ENCODE measurements at places on chromosomes 5 and 9.

DNA sequence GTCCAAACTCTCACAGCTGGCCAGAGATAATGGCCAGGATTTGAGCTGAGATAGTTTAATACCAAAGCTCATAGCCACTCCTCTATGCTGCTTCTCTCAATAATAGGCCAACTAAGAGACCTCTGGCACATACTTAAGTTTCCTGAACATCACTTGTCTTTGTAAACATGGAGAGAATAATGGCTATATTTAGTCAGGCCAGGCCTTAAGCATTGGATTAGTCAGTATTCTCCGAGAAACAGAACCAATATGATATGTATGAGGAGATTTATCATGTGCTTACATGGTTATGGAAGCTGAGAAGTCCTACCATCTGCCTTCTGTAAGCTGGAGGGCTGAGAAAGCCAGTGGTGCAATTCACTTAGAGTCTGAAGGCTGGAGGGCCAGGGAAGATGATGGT is 45.4 kb downstream of the CFAP95 start:
- no peak for DNase-seq

GRCh38 chr9:70954126-70954525 is 167.3 kb downstream of the TRPM3 start:
- peak; percentile 81 for DNase-seq

DNA sequence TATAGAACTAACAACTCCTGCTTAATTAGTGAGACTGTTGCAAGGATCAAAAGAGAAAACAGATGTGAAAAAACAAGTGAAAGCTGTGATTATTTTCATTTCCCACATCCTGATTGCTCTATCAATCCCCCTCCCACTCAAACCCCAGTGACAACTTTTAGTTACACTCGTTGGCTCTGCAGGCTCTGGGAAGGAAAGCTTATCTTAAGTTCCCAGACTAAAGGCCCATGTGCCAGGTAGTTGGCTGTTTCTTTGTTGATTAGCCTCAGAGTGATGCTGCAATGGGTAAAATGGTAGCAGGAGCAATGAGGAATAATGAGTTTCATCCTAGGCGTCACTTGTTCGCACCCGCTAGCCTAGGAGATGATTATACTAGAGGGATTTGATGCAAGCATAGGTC is 133.3 kb upstream of the IFNE start:
- no peak for DNase-seq

DNA sequence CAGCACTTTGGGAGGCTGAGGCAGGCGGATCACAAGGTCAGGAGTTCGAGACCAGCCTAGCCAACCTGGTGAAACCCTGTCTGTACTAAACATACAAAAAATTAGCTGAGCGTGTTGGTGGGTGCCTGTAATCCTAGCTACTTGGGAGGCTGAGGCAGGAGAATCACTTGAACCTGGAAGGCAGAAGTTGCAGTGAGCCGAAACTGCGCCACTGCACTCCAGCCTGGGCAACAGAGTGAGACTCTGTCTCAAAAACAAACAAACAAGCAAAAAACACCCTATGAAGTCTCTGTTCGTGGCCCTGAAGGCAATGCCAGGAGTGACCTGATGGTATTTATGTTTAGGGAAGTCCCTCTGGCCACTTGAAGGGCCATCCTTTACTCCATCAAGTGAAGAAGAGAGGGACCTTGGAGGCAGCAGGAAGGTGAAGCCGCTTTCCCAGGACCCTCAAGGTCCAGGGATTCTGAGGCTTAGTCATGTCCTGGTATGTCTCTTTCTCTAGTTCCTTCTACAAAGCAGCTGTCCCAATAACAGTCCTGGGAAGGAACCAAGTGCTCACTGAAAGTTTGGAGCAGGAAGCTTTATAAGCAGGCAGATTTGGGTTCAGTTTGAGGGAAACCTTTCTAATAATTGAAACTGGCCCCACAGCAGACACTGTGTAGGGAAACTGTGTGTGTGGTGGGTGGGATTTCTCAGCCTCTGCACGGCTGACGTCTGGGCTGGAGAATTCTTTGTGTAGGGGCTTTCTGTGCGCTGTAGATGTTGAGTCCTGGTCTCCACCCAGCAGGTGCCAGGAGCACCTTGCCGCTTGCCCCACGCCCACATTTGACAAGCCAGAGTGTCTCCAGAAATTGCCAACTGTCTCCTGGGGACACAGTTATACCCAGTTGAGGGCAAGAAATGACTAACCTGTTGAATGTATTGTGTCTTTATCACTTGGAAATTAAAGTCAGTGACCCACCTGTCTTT is 12.5 kb downstream of the PHF2 start:
- DNase-seq, result no peak

GRCh38 chr5:140040358-140040757 is 2.7 kb downstream of the NRG2 start:
- DNase-seq, result no peak

GRCh38 chr5:58266402-58266801 is 193.5 kb downstream of the PLK2 start:
- DNase-seq, result no peak

GRCh38 chr9:1353291-1353690 is 303.1 kb downstream of the DMRT2 start:
- no peak for DNase-seq

GRCh38 chr5:159458217-159458711 is 128.0 kb upstream of the IL12B start:
- DNase-seq, result no peak

GRCh38 chr9:78213712-78214111 is 22.2 kb upstream of the CEP78 start:
- DNase-seq, result peak; percentile 23

DNA sequence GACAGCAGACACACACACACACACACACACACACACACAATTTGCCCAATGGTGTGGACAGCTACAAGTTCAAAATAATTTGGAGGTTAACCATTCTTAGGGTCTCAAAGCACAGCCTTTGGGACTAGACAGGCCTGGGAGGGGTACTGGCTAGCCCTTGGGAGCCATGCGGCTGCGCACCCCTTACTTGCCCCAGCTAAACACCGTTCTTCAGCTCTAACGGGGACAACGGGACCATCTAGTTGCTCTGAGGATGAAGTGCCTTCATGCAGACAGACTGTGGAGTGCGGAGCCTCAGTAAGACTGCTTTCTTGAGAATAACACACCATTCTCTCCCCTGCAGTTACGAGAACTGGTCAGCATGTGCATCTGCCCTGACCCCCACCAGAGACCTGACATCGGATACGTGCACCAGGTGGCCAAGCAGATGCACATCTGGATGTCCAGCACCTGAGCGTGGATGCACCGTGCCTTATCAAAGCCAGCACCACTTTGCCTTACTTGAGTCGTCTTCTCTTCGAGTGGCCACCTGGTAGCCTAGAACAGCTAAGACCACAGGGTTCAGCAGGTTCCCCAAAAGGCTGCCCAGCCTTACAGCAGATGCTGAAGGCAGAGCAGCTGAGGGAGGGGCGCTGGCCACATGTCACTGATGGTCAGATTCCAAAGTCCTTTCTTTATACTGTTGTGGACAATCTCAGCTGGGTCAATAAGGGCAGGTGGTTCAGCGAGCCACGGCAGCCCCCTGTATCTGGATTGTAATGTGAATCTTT is 64.6 kb downstream of the PSMB7 start:
- DNase-seq, result no peak

- no peak for DNase-seq
These were observed 116.1 kb upstream of the IL6ST start for GRCh38 chr5:56110646-56111403.

DNA sequence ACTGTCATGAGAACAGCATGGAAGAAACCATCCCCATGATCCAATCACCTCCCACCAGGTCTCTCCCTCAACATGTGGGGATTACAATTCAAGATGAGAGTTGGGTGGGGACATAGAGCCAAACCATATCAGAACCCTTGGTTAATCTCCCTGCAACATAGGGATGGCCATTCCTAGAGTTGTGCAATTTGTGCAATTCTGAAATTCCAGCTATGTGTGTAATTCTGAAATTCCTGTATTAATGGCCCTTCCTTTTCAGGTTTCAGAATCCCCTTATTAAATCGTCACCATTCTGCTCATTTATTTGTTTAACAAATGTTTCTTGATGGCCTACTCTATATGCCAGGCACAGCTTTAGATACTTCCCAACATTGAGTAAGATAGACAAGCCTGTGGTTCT is 282.6 kb downstream of the SMARCA2 start:
- no peak for DNase-seq

DNA sequence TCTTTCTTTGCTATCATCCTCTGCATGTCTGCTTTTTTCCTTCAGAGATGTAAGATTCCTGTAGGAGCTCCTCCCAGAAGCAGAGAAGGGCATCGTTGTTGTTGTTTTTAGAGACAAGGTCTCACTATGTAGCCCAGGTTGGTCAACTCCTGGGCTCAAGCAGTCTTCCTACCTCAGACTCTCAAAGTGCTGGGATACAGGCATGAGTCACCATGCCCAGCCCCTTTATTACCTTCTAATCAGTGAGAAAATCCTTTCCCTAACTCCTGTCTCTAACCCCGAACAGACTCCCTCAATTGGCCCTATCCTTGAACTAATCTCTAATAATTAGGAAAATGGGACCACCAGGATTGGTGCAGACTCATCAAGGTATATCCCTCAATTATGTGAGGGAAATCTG is 64.4 kb downstream of the GALNT10 start:
- DNase-seq, result no peak

GRCh38 chr9:17882688-17883594 is 304.1 kb downstream of the SH3GL2 start:
- DNase-seq, result no peak

- no peak for DNase-seq
These were observed 38.9 kb downstream of the LPAR1 start for GRCh38 chr9:110999379-110999778.

DNA sequence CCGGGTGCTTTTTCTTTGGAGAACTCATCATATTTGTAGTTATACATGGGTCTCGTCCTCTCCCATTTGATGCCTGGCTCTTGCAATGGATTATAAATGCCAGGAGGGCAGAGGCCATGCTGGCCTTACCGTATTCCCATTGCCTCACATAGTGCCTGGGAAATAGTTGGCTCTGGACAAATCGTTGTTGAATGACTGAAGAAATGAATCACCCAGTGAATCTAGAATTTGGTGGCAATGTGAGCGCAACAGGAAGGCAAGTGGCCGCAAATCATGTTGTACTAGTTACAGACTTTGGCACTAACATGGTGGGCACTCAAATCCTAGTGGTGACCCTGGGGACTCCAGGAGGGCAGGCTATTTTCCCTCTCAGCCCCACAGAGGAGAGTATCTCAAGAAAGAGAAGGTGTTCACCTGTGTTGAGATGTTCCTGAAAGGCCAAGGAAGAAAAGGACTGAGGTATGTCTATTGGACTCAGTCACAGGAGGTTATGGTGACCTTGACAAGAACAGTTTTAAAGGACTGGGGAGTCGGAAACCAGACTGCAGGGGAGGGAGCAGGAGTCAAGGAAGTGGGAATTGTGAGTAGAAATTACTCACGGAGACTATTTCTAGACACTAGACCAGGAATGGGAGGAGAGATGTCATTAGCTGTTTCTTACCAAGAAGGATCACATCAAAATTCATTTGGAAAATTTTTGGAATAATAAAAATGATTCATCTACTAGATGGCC is 61.7 kb upstream of the COL15A1 start:
- no peak for DNase-seq

DNA sequence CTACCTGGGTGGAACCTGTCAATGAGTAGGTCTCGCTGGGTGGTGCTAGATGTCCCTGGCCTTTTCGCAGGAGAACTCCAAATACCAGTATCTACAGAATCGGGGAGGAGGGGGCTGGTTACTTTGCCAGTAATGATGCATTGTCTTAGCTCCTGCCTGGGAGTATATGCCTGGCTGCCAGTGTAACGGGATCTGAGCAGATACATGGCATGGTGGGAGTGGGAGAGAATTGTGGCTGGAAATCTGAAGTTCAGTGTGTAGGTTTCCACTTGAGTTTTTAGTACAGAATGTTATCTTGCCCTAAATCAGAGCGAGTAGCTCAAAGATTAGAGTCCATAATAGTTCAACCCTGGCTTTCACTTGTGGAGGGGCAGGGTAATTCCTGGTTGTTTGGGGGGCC is 38.0 kb upstream of the FANCC start:
- DNase-seq, result no peak

GRCh38 chr5:12615141-12615820 is 711.0 kb upstream of the CTNND2 start:
- DNase-seq, result no peak

- DNase-seq, result no peak
These were observed 44.4 kb upstream of the ELOVL7 start for GRCh38 chr5:60888359-60889061.

DNA sequence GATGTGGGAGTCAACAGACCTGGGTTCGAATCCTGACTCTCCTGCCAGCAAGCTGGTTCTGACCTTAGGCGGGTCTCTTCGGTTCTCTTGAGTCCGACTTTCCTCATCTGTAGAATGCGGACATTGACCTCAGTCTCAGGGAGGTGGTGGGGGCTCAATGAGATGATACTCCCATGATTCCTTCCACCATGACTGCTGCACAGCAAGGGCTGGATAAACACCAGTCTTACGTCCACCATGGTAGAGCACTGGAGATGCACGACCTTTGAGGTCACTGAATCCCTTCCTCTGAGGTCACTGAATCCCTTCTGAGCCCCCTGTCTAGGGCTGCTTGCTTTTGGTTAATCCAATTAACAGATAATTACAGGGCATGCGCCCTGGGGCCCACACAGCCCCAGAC is 12.5 kb upstream of the SMIM23 start:
- peak; percentile 62 for DNase-seq

GRCh38 chr9:125438506-125439433 is 177.1 kb downstream of the GAPVD1 start:
- no peak for DNase-seq

DNA sequence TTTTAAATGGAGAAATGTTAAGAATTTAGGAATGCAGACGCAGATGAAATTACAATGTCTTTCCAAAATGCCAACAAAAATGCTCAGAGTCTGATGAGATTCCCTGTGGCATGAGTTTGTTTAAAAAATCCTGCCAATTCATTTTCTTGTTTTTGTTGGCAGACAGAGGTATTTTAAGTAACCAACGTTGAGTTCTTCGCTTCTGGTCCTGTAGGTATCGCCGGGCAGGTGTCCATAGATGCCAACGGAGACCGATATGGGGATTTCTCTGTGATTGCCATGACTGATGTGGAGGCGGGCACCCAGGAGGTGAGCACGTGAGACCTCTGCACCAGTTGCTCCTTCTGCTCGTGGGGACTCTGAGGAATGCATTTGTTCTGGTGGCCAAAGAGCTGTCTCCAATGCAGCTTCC is 69.4 kb downstream of the NPR3 start:
- DNase-seq, result no peak

DNA sequence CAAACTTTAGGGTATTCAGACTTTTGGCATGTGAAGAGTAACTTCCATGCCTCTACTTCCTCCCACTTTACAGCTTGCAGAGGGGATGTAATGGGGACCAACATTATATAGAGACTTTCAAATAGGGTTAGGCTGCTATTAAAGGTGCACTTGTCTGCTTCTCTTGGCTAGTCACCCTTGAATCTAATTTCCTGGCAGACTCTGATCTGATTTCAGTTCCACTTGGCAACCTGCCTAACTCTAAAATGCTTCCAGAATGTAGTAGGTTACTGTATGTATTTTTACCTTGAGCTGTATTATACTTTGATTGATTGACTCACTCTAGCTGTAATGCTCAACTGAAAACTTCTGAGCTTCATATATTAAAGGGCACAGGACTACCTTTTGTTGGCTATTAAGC is 693.4 kb downstream of the KCTD16 start:
- DNase-seq, result no peak

- DNase-seq, result peak; percentile 46
These were observed 12.0 kb downstream of the PRRX2 start for GRCh38 chr9:129677456-129677855.

- peak; percentile 74 for DNase-seq
These were observed 23.3 kb downstream of the TNFSF8 start for GRCh38 chr9:114906922-114907571.

All from neural progenitor cell (in vitro differentiated cells).